ENCODE measurements at places on chromosomes 7 and 10.
A peak's percentile ranks its signal among the peaks of the same experiment; 100 is the strongest.

DNA sequence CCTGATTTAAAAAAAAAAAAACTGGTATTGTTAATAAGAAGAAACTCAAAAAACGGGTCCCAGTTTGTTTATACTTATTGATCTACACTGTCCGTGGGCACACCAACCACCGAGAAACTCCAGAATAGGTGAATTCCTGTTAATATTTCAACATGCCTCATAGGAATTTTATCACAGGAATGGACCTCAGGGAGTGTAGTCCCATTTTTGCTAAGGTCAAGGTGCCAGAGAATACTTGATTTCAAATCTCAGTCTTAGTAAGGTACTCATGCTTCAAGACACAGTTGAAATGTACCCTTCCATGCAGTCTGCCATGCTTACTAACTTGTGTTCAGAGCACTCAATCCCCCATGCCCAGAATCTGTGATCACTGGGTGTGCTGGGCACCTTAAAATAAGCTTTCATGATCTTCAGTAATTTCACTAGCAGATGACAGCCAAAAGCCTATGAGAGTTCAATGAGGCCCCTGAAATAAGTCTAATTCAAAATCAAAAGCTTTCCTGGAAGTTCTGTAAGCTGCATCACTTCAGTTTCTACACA is 385.7 kb downstream of the TNS3 start:
- no peak for DNase-seq

DNA sequence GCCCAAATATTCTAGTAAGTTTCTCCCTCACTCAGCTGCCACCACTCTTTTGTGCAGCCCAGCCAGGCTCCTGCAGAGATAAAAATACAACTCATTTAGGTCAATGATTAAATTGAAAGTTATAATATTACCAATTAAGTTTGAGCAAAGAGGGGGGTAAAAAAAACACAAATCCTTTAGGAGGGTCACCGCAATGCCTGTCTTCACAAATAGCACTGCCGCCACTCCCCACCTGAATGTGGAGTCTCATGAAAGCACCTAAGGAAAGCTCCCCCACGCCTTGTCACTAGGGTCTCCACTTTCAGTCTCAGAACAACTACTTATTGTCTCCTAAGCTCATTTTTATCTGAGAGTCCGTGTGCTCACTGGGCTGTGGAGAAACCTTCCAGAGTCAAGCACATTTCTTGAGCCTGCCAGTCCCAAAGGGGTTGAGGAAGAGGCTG is 148.7 kb downstream of the FGFR2 start:
- no peak for DNase-seq

- DNase-seq, result no peak
These were observed 73.4 kb downstream of the MYOF start for GRCh38 chr10:93408783-93409182.

- DNase-seq, result no peak
These were observed 535.9 kb downstream of the TFEC start for GRCh38 chr7:115494529-115495147.

GRCh38 chr10:72133517-72133916 is 45.2 kb upstream of the SPOCK2 start:
- DNase-seq, result peak; percentile 81

DNA sequence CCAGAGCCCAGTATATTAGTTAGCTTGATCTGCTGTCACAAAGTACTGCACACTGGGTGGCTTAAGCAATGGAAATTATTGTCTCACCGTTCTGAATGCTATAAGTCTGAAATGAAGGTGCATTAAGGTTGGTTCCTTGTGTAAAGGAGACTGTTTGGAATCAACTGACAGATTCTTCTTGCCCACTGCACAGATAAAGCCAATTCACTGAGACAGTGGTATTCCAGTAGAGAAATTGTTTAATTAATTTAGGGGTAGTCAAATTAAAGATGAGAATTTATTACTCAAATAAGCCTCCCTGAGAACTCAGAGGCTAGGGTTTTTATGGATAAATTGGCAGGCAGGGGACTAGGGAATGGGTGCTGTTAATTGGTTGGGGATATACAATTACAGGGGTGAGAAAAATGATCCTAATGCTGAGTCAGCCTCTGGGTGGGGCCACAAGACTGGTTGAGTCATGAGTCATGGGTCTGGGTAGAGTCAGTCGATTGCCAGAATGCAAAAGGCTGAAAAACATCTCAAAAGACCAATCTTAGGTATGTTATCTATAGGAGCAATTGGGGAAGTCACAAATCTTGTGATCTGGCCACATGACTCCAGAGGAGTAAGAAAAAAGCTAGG is 23.5 kb upstream of the SAMD9L start:
- DNase-seq, result peak; percentile 44

DNA sequence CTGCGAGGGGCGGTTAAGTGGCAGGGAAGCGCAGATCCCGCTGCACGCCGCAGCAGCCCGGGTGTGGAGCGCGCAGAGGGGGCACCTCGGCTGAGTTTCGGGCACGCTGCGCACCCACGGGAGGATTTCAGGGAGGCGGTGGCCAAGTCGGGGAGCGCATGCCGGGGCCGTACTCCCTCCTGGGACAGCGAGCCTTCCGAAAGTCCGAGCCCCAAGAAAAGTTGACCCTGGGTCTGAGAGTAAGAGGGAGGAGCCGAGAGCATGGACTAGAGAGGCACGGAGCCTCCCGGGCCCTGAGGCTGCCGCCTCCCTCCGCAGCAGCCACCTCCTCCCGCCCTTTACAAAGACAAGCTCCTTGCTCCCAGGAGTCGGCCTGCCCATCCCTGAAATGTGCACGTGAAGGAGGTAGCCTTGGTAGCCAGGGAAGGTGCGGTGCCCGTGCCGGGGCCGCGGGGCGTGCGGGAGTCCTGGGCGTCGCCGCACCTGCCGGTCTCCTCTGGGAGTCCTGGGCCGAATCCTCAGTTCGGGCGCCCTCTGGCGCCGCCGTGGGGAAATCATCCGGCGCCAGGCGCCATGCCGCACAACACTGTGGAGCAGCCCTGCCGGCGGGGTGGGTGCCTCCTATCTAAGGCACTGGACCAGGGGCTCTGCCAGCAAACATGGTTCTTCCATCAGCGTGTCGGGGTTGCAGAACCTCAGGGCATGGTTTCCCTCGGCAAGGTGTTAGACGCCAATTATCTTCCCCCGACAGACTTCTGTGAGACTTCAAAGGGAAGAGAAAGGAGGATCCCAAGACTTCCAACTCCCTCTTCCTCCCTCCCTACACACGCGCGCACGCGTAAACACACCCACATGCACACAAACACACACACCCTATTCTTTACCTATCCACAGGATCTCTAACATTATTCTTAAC is 104.0 kb downstream of the TRIL start:
- peak; percentile 79 for DNase-seq

DNA sequence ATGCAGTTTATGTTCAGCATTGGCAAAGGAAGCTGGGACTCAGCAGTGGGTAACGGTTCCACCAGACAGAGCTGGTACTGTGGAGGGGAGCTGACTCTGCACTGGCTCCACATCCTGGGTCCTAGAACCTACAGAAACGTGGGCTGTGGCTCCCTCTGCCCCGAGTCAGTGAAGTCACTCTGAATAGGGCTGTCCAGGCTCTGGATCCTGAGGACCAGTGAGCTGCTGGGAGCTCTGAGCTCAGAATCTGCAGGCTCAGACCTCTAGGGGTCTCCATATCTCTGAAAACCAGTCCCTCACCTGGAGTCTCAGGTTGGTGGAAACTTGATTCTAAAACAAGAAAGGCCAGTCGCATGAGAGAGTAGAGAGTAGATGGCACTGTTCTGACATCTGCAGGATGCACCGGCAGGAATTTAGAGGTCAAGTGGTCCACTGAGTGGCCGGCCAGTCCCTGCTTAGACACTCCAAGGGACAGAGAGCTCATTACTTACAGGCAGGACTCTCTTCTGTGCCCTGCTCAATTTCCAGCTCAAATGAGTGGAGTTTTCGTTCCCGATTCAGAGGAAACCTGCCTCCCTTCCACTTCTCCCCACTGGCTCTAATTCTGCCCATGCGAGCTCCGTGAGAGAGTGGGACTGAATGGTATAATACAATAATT is 18.6 kb downstream of the NPFFR1 start:
- no peak for DNase-seq

DNA sequence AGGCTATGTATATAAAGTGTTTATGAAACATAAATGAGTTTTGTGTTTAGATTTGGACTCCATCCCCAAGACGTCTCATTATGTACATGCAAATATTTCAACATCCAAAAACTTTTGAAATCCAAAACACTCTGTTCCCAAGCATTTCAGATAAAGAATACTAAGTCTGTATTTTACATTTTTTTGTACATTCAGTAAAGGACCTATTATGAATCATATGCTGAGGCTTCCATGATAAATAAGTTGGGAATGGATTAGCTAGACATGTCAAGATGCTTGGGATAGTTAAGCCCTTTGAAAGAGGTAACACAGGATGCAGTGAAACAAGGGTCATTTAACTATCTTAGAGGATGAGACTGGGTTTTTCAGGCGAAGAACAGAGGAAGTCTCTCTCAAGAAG is 262.9 kb downstream of the SNX13 start:
- peak; percentile 79 for DNase-seq

DNA sequence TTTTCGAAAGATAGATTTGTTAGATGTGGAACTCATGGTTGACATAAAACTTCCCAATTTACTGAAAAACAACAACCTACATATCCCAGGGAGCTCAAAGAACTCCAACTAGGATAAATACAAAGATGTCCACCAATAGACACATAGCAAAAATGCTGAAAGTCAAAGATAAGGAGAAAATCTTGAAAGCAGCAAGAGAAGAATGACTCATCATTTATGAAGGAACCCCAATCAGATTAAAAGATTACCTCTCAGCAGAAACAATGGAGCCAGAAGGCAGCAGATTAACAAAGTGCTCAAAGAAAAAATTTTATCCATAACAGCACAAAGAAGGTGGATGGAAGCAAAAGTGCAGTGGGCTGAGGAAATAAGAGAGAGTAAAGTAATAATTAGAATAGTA is 908.6 kb downstream of the SORCS3 start:
- DNase-seq, result no peak

DNA sequence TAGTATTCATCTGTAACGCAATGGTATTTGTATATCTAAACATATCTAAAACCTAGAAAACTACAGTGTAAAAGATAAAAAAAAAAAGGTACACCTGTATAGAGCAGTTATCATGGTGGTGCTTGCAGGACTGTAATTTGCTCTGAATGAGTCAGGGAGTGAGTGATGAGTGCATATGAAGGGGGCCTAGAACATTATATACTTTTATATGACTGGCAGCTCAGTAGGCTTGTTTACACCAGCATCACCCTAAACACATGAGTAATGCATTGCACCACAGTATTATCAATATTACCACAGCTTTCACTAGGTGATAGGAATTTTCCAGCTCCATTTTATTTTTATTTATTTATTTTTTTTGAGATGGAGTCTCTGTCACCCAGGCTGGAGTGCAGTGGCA is 40.8 kb downstream of the TRIM24 start:
- no peak for DNase-seq

DNA sequence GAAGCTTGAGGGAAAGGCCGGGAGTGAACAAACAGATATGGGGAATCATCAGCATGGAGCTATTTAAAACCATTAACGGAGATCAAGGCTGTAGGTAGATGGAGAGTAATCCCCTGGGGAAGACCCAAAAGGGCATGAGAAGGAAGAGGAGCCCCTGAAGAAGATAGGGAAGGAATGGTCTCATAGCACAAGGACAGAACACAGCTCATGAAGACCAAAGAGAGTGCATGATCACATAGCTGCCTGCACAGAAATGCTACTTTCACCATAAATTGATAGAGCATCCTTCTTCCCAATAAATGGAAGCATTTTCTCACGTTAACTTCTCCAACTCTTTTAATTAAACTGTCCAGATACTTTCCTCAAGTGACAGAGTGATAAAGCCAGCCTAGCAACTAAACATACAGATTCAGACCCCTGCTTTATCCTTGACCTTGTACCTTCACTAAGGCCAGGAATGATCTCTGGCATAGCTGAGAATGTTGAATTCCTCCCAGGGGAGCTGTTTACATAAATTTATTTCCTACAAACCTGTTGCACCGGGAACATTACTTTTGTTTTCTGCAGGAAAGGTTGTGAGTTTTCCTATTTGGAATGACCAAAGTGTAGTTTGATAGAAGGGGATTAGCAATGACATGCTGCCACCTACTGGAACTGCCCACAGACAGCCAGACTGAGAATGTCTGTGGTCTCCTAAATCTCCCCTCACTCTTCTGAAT is 110.8 kb upstream of the LRGUK start:
- DNase-seq, result peak; percentile 42

DNA sequence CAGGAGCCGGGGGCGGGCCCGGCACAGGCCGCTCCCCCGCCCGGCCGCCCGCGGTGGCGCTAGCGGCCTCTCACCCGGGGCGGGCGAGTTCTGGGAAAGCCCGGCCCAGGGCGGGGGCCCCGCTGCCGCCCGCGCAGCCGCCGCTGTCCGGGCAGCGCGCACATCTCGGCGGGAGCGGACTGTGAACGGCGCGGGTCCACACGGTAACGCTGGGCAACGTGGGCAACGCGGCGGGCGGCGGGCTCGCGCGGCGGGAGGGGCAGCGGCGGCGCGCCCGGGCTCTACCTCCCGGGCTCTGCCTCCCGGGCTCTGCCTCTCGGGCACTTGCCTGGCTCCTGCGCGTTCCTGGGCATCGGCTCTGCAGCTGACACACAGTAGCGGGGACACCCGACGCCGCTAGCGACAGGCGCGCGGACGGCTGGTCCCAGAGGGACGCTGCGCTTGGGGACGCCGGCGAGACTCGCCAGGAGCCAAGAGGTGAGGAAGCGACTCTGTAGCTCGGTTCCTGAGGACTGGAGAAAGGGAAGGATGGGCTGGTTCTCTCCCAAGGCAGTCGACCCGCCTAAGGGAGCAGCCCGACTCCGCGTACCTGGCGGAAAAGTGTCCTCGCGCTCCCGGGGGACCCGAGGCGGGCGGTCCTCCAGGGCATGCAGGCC is at the start of gene PLCE1:
Gene PLCE1, plus strand, starts transcription at position 150 of the 656 bp plus-strand sequence. CDS start 37,116 bp downstream, outside the sequence.
- peak; percentile 80 for DNase-seq

DNA sequence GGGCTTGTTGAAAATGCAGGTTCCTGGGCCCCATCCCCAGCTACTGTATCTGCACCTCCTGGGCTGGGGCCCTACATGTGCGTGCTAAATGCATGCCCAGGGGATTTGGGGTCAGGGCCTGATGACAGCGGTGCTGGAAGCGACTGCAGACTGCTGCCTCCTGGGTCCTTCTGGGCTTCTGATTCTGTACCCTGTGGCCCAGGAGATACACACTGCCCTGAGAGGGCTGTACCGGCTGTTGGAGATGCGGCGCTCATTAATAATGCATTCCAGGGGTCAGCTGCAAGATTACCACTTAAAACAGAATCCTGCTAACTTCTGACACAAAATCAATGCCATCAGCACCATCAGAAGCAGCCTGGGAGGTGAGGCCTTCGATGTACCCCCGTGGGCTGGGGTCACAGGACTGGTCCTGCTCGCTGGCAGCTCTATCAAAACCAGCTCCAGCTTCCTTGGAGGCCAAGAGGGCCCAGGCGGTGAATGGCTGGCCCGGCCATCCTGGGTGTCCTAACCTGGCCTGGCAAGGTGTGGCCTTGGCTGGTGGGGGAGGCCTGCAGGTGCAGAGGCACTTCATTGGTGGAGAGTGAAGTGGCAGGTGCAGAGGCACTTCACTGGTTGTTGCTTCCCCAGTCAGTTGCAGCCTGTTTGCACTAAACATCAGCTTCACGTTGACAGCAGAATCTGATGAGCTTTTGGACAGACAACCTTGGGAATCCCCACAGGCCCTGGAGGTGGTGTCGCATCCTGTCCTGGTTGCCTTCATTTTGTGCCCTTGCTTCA is 79.2 kb downstream of the GLRX3 start:
- no peak for DNase-seq

Data from GM23248 (cell line).